ENCODE measurements at places on chromosomes 1 and 21.

DNA sequence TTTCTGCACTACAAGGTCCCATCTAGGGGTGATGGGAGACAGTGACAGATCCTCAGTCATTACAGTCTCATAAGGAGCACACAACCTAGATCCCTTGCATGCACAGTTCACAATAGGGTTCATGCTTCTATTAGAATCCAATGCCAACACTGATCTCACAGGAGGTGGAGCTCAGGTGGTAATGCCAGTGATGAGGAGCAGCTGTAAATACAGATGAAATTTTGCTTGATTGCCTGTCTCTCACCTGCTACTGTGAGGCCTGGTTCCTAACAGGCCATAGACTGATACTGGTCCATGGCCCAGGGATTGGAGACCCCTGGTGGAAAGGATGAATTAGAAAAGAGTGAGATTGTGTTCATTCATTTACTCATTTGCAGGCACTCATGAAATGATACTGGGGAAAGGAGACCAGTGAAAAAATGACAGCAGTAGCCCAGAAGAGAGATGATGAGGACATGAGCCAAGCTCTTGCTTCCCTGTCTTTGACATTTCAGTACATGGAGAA lies 251.6 kb upstream of the DUSP10 start:
- DNase-seq = no peak

DNA sequence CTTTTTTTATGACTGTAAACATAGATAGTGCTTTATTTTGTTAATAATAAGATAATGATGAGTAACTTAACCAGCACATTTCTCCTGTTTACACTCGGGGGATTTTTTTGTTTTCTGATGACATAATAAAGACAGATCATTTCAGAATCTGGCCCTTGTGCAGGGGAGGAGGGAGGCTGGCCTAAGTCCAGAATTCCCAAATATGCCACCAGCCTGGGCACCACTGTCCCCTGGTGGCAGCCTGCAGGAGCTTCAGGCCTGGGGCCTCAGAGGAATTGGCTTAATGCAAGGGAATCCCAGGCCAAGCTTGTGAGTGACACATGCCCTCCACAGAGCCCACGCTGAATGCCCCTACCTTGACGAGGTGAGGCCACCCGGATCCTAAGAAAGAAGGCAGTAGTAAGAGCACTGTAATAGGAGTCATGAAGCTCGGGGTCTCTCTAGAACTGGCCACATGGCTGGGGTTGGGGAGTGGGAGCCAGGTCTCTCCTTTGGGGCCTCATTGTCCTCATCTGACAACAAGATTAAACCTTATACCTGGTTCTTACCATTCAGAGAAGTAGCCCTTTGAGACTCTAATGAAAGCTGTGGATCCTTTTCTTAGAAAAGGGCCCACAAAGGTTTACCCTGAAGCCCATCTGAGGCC lies 24.1 kb downstream of the ETNK2 start:
- DNase-seq = no peak

- DNase-seq = no peak
Measured at GRCh38 chr1:202010180-202011015, at the start of gene ELF3. Gene ELF3, plus strand, starts transcription at chr1:202010587. Its CDS starts 550 bp downstream, at chr1:202011137.

DNA sequence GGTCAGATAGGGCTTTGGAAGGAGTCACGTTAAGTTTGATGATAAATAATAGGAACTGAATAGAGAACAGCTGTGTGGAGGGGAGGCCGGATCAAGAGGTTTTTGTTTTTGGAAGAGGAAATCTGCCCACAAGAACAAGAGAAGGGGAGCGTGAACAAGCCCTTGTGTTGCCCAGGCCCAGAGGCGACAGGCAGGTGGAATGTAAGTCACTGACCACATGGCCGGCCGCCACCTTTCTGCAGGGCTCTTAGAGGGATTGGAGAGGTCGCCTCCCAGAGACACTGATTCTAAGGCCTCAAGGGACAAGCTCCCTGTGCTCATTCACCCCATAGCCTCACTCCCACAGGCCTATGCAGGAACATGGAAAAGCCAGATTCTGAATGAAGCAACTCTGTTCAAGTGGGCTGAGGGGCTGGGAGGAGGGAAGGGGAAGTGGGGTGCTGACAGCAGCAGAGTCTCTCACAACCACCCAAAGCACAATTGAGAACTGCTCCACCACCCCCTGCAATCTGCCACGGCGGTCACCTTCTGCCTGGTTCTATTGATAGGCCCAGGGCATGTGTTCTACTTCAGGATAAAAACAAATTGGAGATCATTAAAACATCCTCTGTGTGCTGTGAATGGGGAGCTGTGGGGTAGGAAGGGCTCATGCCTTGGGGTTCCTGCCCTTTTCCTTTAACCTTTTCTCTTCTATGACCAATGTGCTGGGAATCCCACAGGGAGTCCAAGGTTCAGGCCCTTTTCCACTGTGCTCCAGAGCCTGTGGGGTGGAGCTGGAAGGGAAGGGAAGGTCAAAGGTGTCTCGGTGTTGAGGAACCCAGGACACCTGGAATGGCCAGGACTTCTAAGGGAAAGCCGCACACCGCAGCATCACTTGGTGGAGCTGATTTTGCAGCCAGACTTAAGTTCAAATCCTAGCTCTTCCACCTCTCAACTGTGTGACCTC lies 63.3 kb upstream of the PARP1 start:
- no peak for DNase-seq

DNA sequence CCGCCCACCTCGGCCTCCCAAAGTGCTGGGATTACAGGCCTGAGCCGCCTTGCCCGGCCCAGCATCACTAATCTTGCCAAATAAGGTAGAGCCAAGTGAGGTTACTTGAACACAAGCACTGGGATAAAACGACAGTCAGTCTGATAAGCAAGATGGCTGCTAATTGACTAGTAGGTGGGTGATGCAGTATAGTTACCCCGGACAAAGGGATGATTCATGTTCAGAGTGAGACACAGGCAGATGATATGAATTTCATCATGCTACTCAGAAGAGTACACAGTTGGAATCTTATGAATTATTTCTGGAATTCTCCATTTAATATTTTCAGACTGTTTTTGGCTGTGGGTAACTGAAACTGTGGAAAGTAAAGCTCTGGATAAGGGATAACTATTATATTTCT lies 178.4 kb downstream of the USP25 start:
- no peak for DNase-seq

GRCh38 chr1:39204441-39205081 lies at the start of gene MACF1:
Gene MACF1, plus strand, starts transcription at chr1:39204695. Its CDS starts 328 bp downstream, at chr1:39205023.
- DNase-seq = no peak

DNA sequence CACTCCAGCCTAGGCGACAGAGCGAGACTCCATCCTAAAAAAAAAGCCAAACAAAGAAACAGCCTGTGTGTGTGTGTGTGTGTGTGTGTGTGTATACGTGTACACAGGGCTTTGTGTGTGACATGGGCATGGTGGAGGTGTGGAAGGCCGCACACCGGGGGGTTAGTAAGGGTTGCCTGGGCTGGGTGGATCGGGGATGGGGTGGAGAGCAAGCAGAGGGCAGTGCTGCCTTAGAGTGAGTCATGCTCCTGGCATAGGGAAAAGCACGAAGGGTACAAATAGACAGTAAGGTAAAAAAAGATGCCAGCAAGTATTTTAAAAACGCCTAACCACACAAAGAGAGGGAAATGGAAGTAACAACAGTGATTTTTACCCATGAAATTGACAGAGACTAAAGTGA lies 6.2 kb downstream of the PRMT2 start:
- no peak for DNase-seq

DNA sequence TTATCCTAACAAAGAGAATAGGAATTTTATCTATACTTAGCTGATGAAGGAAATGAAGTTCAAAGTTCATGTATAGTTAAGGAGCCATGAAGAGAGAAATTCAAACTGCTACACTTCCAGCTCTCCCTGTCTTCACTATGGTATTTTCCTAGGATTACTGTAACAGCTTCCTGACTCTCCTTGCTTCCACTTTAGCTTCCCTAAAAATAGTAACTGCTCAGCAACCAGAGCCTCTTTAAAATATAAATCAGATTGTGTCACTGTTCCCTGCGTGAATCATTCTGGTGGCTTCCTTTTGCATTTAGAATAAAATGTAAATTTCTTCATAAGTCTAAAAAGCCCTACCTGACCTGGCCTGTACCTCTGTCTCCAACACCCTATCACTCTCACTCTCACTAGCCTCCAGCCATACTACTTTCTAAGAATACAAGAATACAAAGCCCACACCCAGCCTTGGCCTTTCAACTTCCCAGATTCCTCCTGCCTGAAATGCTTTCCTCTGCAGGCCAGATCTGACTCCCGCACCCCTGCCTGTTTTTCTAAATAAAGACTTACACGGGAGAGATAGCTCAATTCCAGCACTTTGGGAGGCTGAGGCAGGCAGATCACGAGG lies 30.5 kb downstream of the OR10J1 start:
- no peak for DNase-seq

- DNase-seq = no peak
Measured at GRCh38 chr1:64459743-64460142, 10.2 kb upstream of the CACHD1 start.

DNA sequence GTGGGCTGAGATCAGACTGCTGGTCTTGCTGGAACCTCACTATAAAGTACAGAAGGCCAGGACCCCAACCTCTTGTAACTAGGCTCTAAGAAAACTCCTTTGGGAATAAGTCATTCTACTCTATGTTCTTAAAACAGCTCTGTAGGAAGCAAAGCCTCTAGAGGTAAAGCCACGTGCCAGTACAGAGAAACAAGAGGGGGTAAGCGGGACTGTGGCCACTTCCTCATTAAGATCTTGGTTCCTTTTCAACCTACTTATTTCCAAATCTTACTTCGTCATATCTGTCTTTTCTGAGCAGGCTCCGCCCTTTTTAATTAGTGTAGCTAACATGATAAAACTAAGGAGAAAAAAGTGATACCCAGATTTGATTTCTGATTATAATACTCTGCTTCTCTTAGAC lies 3.8 kb downstream of the NCSTN start:
- no peak for DNase-seq

GRCh38 chr1:23343221-23344110 lies 618 bp downstream of the HNRNPR start:
- DNase-seq = peak; percentile 32

DNA sequence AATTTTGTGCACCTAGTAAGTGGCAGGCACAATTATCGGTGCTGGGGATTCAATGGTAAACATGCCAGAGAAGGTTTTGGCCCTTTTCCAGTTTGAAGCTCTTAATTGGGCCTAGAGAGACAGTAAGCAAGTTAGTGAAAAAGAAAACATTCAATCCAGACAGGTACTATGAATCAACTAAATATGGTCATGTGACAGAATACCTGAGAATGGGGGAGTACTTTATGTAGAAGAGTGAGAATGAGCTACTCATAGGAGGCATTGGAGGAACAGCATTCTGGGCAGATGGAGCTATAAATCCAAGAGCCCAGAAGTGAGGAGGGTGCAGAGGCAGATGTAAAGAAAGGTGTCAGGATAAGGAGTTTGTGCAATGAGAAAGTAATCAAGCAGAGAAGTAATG lies 1017.9 kb downstream of the ADGRL2 start:
- DNase-seq = no peak

GRCh38 chr1:17773591-17774326 lies 18.6 kb downstream of the ACTL8 start:
- DNase-seq = no peak

GRCh38 chr1:105100102-105100501 lies 1350.4 kb downstream of the AMY1C start:
- DNase-seq = no peak

DNA sequence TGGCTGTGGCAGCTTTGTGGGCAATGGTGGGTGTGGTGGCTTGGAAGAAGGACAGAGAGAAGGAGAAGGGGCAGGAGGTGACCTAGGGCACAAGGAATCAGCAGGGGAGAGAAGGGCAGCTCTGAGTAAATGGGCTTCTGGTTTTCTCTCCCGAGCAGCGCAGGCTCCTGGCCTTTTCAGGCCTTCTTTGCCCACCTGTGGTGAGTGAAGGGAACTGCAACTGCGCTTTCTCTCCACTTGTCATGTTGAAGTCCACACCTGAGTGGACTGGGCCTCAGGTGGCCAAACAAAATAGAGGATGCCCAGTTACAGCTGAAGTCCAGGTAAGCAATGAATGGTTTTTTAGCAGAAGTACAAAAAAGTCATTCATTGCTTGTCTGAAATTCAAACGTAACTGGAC lies 29.4 kb upstream of the KCNA10 start:
- DNase-seq = no peak

DNA sequence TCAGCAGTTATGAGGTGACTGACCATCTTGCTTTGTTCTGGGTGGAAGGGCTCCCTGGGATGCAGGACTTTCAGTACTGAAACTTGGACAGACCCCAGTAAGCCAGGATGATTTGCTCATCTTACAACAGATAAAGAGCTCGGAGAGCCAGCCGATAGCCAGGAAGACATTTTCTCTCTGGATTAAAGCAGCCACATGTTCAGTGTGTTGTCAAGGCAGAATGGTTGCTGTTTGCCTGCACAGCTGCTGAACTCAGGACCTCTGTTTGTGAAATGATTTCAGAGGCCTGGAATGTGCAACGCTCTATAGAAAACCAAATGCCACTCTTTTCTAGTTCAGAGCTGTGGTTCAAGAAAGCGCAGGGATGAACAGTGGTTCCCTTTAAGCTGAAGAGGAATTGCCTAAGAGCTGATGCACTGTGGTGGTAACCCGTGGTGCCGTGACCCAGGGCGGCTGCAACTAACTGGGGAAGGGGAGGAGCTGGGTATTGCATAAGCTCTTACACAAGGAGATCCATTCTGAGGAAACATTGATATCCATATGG lies 40.7 kb downstream of the CASQ2 start:
- DNase-seq = no peak

GRCh38 chr1:245306020-245306419 lies 151.2 kb downstream of the KIF26B start:
- no peak for DNase-seq

DNA sequence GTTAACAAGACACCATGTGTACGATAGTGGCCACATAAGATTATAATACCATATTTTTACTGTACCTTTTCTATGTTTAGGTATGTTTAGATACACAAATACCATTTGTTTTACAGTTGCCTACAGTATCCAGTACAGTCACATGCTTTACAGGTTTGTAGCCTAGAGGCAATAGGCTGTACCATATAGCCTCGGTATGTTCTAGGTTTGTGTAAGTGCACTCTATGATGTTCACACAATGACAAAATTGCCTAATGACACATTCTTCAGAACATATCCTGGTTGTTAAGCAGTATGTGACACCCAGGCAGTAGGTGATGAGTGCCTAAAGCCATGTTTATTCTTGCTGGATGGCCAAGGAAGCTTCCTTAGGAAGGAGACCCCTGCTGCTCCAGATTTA lies 111.8 kb downstream of the PAPPA2 start:
- DNase-seq = no peak

DNA sequence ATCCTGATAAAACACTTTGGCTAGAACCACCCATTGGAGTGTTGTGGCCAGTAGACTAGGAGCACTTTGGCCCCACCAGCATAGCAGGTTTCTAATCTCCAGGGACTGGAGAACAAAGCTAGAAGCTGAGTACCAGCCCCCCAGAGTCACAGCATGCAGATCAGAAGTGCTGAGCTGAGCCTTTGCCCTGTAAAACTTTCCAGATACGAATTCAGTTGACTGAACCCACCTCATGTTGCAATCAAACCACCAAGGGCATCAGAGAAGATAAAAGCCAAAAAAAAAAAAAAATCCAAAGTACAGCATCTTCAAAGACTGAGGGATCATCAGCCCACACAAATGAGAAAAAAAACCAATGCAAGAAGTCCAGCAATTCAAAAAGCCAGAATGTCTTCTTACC lies 8.7 kb upstream of the CD53 start:
- no peak for DNase-seq

- DNase-seq = no peak
Measured at GRCh38 chr1:51960262-51960661, 30.2 kb downstream of the RAB3B start.
